CD8-positive, alpha-beta memory T cell (primary cell): ENCODE measurements at places on chromosomes 7 and 10. TPM values are rescaled to one million over a fixed set of nuclear protein-coding genes. Genes with fewer than 3 reads are reported as not detected.

MYO3A gene
- polyA plus RNA-seq = not detected

COL13A1 gene
- polyA plus RNA-seq = not detected

RSPH10B2 gene
- not detected for polyA plus RNA-seq

MEIG1 gene
- polyA plus RNA-seq = 0.67 TPM

GIMAP6 gene
- 199 TPM for polyA plus RNA-seq

SRPK2 gene
- polyA plus RNA-seq = 59.5 TPM

ZCWPW1 gene
- polyA plus RNA-seq = 6.5 TPM

RNF133 gene
- polyA plus RNA-seq = not detected

CCDC136 gene
- polyA plus RNA-seq = 2.6 TPM

ST8SIA6 gene
- 1.9 TPM for polyA plus RNA-seq

DNA sequence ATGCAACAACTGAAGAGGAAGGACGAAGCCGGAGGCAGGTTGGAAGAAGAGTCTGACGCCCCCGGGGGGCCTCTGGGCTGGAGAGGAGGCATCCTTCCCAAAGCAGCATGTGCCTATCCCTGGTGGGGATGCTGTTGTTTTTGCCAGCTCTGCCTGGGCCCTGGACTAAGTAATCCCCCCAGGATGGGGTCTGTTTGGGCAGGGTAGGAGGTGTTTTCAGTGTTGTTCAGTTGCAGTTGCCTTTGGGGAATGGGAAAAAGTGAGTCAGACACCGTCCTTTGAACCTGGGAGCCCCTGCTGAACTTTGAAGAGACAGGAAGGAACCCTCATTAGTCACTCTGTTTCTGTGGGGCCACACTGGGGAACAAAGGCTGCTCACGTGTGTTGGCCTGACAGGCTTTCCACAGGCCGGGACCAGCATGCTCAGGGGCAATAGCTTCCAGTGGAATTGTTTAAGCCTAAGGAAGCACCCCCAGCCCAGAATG, 35.2 kb upstream of the GDF10 start:
- DNase-seq = peak; percentile 76

- no peak for DNase-seq
Observed at GRCh38 chr10:72122221-72122620, 33.9 kb upstream of the SPOCK2 start.

DNA sequence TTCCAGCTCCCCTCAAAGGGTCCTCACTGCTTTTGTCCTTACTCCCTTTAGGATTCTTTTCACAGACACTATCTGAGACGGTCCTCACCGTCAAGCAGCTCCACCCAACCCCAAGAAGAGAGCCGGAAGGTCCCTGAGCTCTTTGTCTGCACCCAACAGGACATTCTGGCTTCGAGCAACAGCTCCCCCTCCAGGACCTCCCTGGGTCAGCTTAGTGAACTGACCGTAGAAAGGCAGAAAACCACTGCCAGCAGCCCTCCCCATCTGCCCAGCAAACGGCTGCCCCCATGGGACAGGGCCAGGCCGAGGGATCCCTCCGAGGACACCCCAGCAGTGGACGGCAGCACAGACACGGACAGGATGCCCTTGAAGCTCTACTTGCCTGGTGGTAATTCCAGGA, 19.9 kb downstream of the MINDY4 start:
- DNase-seq = no peak

DNA sequence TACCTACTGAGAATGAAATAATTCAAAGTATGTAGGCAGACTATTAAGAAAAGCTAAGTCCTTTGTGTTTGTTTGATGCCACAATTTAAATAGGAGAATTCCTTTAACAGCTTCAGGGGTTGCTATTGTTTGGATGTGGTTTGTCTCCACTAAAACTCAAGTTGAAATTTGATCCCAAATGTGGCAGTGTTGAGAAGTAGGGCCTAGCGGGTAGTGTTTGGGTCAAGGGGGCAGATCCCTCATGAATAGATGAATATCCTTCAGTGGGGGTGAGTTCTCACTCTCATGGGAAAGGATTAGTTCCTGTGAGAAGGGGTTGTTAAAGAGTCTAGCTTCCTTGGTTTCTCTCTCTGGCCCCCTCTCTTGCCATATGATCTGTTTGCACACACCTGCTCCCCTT, 97.0 kb downstream of the HGF start:
- no peak for DNase-seq

DNA sequence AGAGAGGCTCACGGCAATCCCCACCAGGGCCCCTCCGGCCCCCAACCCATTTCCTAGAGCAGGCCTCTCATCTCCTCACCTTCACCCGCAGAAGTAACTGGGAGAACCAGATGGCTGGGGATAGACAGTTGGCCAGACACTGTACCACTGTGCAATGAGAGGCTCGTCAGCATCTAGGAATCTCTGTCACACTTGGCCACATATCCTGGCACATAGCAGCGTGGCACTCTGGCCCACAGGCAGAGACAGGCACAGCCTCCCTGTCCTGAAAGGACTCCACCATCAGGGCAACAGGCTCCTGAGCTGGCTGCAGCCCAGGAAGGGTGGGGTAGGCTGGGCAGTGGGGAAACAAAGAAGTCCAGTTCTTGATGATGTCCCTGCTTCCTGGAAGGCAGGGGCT, 45.8 kb downstream of the C10orf143 start:
- no peak for DNase-seq

GRCh38 chr7:155764438-155764793, 47.8 kb downstream of the SHH start:
- peak; percentile 11 for DNase-seq

GRCh38 chr10:44004913-44005787, 356.5 kb upstream of the ZNF32 start:
- DNase-seq = no peak

DNA sequence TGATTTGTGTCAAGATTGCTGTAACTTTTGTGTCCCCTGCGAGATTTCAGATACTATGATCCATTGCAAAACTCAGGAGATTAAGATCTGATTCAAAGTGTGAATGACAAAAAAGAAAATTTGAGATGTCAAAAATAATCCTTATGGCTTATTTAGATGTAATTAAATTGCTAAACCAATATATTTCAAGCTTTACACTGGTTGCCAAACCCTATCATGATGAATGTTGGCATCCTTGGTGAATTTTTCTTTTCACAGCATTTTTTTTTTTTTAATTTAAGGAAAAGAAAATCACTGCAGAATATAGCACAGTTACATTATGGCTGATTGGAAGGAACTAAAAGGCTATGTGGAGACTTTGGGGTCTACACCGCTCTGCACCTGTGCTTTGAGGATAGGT, 133.5 kb upstream of the PITRM1 start:
- DNase-seq = no peak

GRCh38 chr10:130750441-130750840, 561.1 kb downstream of the TCERG1L start:
- DNase-seq = no peak

- no peak for DNase-seq
Observed at GRCh38 chr10:75718991-75719390, 287.6 kb downstream of the LRMDA start.
